AG04449 (cell line): ENCODE measurements at places on chromosomes 16 and 17.

DNA sequence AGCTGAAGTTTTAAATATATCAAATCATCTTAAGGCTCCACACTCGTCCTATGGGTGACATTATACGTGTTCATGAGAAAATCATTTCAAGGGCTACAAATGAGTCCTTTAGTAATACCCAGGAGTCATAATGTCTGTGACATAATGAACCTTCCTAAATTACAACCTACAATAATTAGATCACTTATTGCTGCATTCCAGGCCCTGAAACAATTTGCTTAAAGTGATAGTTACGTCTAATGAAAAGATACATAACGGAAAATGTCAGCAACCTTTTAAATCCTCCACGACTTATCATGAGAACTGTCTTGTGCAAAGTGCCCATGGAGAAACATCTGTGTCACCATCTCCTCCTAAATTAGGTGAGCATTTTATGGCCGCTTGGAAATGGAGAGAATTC, 43.4 kb downstream of the IRX3 start:
- DNase-seq, result no peak

GRCh38 chr16:50282010-50282538, 15.7 kb downstream of the ADCY7 start:
- DNase-seq, result no peak

DNA sequence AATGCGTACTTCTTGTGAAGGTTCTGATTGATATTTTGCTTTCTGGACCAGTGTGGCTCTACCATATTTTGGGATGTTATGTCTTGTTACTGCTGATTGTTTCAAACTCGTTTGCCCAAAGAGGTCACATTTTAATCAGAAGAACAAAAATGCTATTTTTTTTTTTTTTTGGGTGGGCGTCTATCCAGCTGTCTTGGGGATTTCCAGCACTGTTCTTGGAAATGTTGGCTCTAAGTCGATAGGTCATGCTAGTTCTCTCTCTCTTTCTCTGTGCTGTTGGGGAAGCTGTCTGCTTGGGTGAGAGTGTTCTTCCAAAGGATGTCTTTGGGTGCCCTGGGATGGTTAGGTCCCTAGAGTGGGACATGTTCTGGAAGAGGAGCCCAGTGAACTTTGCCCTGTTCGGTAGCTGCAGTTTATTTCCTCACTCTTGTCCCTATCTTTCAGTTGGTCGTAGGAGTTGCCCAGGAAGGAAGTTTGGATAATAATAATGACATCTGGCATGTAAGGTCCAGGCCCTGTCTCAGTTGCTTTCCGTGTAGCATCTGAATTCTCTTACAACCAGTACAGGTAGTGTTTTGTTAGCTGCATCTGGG, 2.9 kb downstream of the IRF8 start:
- no peak for DNase-seq

GRCh38 chr17:54257440-54257839, 434.7 kb downstream of the KIF2B start:
- DNase-seq, result no peak

DNA sequence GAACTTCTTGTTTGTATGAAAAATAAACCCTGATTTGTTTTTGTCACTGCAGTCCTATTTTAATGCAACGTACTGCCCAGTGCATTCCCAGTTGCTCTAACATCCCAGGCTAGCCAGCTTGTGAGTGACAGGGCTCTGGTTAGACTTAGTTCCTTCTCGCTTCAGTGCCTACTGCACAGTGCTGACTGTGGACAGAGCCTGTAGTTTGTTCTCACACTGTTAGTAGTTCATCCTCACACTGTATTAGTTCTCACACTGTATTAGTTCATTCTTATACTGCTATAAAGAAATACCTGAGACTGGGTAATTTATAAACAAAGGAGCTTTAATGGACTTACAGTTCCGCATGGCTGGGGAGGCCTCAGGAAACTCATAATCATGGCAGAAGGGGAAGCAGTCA, 116.6 kb upstream of the SALL1 start:
- DNase-seq, result no peak

DNA sequence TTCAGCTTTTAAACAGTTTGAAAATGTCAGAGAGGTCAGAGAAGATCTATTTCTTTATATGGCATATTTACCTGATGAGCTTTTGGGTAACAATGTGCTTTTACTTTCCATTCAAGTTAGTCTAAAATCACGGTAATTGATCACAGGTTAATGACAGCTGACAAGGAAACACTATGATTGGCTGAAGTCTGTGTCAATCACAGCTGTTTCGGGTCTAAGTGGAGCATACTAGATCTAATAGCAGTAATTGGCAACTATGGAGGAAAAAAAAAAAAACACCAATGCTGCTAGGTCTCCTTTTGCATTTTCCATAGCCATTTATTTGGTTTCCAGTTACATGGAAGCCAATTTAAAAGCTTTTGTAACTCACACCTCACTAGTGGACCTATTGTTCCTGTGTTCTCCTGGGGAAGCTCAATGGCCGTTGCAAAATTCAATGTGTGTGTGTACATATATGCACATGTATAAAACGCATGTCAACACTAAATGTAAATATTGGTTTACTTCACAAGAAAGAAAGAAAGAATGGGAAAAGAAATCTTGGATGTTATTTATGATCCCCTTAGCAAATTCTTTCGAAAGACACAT, 568.3 kb upstream of the ZFHX3 start:
- no peak for DNase-seq

DNA sequence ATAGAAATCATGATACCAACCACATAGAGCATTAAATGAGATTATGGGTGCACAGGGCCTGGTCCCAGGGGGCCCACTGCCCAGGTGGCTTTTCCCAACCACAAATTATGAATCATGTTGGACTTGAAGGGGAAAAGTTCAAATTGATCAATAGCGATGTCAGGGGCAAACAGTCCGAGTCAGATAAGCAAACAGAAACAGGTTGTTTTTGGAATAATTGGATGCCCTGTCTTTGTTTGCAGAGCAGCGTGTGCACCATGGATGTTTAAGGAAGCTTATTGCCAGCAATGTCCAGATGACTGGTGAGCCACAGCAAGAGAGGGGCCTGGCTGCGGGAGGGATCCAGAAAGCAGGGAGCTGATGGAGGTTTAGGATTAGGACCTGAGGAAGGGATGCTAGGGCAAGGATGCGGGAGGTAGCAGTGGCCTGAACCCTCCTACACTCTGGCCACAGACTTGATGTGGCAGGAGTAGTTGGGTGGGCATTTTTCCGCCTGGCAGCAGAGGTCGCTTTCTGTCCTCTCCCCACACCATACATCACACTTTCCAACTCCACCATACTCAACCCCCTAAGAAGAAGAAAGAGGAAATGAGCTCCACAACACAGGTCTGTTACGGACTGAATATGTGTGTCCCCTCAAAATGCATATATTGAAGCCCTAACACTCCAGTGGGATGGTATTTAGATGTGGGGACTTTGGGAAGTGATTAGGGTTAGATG, 266.4 kb upstream of the RPL38 start:
- no peak for DNase-seq

- no peak for DNase-seq
These were observed 69.9 kb upstream of the HSBP1 start for GRCh38 chr16:83737729-83738354.

DNA sequence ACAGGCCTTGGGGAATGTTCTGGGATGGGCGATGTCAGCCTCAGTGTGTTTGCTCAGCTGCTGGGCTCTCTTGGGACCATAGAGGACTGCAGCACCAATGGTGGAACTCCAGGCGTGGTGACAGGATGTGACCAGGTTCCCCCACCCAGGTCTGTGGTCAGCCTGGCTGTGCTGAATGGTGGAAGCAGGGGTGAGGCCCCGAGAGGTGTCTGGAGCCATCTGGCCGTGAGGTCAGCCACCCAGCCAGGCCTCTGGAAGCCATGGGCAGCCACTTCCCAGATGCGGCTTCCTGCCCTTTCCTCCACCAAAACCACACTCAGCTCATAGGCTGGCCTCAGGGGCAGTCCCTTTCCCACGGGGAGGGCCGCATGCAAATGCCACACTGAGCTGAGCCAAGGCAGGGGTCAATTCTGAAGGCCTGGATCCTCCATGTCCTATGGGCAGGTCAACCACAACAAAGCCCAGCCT, 7.8 kb upstream of the MAPK7 start:
- no peak for DNase-seq

DNA sequence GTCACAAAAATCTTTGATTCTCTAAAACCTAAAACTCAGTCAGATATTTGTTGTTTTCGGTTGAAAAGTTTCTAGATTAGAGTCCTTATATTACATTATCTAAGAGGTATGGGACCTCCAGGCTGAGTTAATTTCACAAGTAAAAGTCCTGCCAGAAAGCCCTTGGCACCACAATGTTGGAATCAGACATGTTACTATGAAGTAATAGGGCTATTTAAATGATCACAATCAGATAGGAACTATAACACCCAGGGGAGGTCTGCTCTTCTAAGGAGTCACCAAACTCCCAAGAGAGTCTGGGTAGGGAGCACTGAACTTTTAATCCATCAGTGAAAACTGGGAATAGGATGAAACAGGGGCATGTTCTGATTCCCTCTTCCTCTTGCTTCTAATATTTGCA, 54.2 kb downstream of the WIPI1 start:
- DNase-seq, result no peak

- no peak for DNase-seq
These were observed 51.8 kb upstream of the JPH3 start for GRCh38 chr16:87550495-87550961.

DNA sequence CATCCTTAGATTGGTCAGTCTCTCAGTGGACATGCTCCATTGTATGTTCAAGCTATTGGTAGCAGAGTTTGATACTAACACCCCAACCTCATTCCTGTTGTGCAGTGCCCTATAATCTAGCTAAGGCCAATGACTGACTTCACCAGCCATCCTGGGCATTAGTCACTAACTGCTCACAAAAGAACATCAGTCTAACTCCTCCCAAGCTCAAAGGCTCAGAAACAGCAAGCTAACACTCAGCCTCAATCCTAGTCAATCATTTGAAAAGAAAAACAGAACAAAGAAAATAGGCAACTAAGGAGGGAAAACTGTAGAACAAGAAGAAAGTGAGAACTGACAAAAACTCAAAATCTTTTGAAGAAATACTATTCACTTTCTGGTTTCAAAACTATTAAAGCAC, 199.1 kb upstream of the C17orf78 start:
- no peak for DNase-seq

- no peak for DNase-seq
These were observed 160.9 kb downstream of the SLC39A11 start for GRCh38 chr17:72931635-72932034.

DNA sequence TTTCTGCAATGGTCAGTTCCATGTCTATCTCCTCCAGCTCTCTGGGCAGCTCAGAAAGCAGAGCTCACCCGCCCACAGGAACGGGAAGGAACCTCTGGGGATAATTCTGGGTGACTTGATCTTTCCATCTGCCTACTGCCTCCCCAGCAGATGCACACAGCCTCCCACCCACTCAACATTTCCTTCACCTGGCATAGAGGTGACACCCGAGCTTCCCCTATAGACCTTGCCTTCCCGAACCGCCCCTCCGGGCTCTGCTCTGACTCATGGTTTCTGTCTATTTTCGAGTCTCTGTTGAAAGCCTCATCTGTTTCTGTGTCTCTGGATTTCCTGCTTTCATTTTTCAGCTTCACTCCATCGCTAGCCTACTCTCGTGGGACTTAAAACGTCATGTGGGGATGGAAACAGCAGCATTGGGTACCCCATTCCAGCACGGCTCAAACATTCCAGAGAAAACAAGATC, 11.4 kb downstream of the GGA3 start:
- DNase-seq, result no peak

DNA sequence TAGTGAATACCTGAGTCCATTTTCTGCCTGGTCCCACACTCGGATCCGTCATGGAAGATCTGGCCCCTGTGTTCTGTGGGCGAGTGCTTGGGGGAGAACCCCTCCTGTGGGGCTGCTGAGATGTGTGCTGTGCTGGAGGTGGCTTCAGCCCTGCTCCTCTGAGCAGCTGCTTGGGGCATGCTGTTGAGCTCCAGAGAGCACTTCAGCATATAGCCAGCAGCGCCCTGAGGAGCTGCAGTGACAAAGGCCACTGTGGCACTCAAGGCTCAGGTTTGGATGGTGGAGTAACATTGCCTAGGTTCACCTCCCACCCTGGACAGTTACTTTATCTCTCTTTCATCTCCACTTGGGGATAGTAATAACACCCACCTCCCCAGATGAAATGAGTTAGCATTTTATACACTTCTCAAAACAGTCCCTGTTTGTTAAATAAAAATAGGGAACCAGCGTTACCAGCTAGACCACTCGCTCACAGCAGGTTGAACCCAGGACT, 75.3 kb downstream of the KSR1 start:
- DNase-seq, result no peak

GRCh38 chr16:68355447-68356248, 44.8 kb downstream of the PRMT7 start:
- no peak for DNase-seq
